ENCODE measurements at places on chromosomes 12 and 14.
A peak's percentile ranks its signal among the peaks of the same experiment; 100 is the strongest.

DNA sequence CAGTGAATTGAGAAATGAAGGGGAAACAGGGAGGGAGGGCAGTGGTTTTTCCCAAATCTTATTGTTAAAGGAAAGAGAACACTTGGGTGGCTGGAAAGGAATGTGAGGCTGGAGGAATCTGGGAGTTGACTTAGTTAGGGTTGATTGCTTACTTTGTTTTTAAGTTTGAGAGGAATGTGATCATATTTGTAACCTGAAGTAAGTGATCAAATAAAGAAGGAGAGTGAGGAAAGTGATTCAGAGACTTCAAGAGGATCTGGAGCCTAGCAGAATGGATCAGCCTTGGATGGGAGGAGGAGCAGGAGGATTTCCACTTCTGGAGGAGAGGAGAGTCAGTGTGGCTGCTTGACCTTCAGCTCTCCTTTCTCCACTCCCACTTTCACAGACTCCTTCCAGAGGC, 6.0 kb upstream of the LRP6 start:
- no peak for DNase-seq

GRCh38 chr12:72546106-72546505, 273.9 kb downstream of the TRHDE start:
- no peak for DNase-seq

- DNase-seq: no peak
Observed at GRCh38 chr12:83181074-83181473, 494.4 kb downstream of the TMTC2 start.

DNA sequence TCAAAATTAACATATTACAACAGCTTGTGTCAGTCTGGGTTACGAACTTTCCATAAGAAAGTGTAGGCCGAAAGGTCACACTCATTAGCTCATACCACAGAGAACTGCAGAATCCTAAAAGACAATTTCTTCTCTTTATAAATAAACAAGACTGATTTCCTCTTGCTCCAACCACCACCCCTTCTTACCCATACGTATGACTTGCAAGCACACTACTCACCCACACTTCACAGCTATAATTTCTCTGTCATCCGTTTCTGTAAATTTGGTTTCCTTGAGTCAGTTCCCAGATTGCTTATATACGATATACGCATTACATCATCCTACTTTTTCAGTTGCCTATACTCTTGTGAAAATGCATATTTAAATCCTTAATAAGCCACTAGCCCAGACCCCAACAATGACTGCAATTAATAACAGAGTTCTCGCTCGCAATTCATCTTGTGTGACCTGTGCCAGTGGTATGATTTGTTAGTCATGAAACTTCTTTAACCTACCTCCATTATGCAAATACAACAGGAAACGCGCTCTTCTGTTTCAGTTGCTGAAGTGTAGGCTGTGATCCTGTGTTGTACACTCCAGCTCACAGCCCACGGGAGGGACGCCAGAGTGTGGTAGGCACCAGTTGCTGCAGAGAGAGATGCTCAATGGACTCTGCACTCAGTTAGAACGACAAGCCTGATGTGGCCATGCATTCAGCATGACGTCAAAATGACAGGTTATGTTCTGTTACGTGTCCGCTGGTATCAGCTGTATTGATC, 417.6 kb downstream of the PDZRN4 start:
- DNase-seq: no peak

DNA sequence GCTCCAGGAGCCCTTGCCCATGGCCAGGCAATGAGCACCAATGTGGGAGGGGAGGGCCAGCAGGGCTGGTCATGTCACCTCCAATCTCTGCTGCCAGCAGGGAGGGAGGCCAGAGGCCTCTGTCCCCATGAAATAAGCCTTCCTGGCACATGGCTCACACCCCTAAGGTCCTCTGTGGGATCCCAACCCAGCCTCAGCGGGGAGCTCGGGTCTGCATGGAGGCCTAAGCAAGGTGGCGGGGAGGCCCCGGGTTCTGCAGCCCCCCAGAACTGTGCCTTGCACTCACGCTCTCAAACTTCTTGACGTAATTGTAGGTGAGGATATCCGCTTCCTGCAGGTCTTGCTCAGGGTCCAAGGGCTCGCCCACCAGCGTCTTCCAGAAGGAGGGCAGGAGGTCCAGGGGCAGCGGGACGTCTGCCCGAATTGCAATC, 41.7 kb downstream of the TRAFD1 start:
- no peak for DNase-seq

GRCh38 chr12:49865109-49865781, 22.3 kb upstream of the BCDIN3D start:
- no peak for DNase-seq

DNA sequence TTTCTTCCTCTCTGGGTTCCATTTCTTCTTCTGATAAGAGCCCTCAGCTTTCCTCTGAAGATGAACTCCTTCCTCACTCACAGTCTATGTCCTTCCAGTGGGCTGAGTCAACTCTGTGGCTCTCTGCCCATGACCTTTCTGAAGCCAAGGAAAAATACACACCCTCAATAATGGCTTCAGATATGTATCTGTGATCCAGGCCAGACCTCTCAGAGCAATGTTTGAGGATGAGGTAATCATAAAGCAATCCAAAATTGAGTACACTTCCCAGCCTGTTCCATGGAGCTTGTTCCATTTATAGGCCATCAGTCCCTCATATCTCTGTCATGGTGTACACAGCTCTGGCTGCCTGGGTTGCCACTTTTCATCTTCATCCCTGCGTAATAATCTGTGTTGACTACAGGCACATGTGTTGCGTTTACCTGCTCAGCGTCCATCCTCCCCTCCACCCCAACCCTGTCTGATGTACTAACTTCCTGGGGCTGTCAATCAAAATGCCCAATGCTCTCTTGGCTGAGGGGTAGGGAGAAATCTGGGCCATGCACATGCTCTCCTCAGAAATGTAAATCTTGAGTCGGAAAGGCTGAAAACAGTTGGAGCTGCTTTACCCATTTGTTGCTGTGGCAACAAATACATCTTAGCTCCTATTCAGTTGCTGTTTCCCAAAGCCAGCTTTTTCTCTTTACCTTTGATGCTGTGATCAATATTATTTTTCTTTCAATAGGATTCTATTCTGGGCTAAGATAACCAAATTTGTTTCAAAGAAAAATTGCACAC, 377.8 kb upstream of the TMEM132C start:
- no peak for DNase-seq

DNA sequence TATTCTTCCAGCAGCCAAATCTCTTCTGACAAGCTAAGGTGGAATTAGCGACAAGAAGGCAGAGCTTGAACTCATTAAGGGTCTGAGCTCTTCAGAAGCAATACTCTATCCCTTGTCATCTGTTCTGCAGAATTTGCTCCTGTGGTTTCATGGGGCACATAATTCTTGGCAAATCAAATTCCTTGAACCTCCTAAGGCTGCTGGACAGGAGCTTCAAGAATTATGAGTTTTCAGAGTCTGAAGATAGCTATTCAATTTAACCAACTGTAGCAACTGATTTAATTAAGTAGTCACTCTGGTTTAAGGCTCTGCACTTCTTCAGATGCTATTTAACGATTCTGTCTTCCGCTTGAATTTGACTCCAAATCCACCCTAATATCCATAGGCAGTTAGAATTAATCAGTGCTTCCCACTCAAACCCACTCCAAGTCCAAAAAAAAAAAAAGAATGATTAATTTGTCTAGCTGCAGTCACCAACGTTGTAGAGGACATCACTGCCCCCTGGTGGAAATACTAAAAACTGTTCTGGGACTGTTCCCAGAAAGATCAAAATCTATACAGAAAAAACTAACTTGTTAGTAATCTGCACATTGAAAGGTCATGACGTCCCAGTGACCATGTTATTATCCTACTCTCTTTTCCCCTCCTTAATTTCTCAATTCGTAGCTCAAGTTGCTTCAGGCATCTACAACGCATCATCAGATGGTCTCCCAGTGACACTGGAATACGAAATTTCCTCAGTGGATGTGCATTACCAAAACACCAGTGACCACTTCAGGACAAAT, 169.9 kb downstream of the KIF21A start:
- peak; percentile 12 for DNase-seq

- DNase-seq: no peak
Observed at GRCh38 chr12:79870916-79871315, 64.0 kb downstream of the PPP1R12A start.

- DNase-seq: no peak
Observed at GRCh38 chr12:1493781-1494565, 100.4 kb downstream of the FBXL14 start.

GRCh38 chr14:94079891-94080620, 946 bp downstream of the DDX24 start:
- no peak for DNase-seq

DNA sequence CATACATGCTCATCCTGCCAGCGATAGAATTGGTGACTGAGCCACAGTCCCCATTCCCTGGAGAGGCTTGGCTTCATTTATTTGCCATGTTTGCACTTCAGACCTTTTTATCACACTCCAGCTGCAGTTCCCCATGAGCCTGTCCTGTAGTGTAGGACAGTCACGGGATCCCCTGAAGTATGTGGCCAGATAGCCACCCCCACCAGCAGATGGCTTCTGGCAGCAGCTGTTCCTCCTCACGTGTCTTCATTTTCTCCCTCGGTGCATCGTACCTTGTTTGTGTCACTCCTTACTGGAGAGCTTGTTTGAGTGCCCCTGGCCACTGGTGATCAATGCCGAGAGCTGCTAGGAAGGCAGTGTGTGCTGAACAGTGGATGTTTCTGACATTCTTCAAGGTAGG, 40.2 kb downstream of the UBE3B start:
- no peak for DNase-seq

- DNase-seq: peak; percentile 68
Observed at GRCh38 chr12:113232840-113233585, 11.7 kb downstream of the TPCN1 start.

- no peak for DNase-seq
Observed at GRCh38 chr12:62621101-62621638, 154.5 kb downstream of the MON2 start.

GRCh38 chr14:91872517-91873470, 5.5 kb upstream of the TC2N start:
- DNase-seq: peak; percentile 78

- DNase-seq: no peak
Observed at GRCh38 chr14:45149602-45150001, 13.9 kb downstream of the FANCM start.

DNA sequence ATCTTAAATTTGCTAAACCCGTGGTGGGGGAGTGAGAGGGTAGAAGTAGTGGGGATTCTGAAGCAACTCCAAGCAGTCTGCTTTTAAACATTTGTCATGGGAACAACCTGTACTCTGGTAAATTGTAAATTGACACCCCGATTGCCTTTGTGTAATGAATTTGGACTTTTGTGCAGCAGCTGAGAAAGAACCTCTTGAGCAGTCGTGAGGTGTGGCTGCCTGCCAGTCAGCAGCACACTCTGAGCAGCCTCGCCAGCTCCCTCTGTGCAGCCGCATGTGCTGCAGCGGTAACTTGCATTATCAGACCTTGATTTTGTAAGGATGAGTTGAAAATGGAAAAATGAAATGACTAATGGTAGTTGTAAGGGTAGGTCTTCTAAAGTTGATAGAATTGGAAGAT, 74.3 kb downstream of the SUSD6 start:
- peak; percentile 35 for DNase-seq

DNA sequence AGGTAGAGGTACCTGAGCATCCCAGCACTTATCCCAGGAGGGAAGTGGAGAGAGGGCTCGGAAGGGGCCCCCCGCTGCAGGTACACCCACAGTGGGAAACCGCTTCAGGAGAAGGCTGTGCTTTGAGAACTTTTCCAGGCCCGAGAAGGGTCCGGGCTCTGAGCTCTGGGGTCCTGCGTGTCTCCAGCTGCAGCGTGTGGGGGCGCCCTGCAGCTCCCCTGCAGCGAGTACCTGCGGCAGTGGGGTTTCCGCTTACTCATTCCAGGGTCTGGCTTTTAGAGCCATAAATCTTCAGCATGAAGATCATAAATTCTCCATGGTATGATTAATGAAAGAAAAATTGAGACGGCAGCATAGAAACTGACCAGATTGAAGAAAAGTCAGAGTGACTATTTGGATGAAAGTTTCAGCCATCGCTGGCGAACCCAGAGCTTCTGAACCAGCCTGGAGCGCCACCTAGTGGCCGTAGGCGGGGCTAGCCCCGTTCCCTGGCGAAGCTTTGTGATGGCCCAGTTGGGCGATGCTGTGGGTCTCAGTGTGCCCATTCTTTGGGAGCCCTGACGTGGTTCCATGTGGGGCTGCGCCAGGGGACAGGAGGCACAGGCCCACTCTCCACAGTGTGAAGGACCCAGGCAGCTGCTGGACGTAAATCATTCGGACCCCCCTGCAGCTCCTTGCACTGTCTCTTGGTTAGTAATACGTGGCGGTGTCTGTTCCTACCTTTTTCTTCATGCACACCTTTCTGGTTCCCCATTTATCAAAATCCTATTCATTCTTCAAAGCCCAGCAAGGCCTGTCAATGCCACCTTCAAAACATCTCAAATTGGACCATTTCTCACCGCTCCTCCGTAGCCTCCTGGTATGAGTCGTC, 198.2 kb downstream of the TSPAN9 start:
- DNase-seq: peak; percentile 59

DNA sequence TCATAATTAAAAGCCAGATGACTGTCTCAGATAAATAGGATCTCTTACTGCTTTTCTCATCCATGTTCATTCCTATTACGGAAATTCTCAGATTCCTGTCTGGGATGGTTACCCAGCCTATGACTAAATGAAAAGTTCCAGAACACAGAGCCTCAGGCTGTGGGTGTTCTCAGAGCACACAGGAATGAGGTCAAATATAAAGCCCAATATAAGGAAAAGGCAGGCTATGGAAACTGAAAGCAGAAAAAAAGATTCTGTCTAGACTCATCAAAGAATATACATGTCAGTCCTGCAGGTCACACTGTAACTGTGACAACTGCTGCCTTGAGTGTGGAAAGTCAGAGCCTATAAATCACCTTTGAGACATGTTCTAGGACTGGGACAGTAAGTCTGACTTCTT, 64.3 kb downstream of the DCAF5 start:
- DNase-seq: no peak
